T-helper 1 cell (primary cell): ENCODE measurements at places on chromosomes 6 and 20.

GRCh38 chr20:63074182-63074581 is 67.4 kb upstream of the BHLHE23 start:
- no peak for DNase-seq

DNA sequence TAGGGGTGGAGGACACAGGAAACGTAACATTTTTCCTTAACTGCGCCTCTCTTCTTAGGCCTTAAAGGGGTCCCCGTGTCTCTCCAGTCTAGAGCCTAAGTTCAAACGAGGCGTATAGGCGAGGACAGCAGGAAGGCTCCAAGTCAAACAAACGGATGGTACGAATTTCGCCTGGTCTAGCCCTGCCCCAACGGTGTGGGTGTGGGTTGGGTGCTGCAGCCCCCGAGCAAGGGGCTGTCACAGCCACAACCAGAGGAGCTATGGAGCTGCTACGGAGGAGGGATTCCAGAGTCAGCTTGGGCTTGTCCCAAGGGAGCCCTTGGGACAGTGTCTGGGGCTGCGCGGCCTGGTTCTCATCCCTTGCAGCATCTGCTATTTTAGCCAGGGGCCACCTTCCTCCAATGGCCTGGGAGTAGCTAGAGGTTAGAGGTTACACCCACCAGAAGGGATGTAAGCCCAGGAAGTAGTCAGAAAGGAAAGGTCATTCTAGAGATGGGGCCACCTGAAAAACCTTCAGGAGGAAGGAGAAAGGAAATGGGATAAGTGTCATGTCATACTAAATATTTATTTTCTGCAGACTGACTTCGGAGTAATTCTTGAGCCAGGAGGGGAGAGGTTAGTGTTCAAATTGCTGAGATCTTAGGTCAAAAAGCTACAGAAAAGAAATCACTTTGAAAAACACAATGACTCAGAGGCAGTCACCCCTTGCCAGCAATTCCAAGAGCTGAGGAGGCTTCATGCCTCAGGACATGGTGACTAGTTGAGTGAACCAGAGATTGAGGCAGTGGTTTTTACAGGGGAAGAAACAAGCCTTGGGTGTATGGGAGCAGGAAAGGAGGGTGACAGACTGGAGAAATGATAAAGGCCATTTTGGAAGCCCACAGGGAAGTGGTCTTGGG is 21.7 kb downstream of the VPS52 start:
- DNase-seq: no peak

- DNase-seq: no peak
These were observed 292.1 kb downstream of the SOX4 start for GRCh38 chr6:21885532-21886114.

DNA sequence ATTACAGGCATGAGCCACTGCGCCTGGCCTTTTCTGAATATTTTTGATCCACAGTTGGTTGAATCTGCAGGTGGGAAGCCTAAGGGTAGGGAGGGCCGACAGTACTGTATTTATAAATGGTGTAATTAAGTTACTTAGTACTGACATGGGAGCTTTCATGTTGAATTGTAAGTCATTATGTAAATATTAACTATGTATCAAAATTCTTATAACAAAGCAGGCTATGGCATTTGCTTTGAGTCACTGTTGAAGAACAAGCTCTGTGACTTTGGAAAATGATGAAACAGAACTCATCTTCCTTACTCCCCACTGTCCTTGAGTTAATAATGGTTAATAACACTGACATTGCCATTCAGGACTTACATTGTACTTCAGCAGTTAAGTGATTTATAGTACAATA is 63.0 kb upstream of the TXNDC5 start:
- no peak for DNase-seq

DNA sequence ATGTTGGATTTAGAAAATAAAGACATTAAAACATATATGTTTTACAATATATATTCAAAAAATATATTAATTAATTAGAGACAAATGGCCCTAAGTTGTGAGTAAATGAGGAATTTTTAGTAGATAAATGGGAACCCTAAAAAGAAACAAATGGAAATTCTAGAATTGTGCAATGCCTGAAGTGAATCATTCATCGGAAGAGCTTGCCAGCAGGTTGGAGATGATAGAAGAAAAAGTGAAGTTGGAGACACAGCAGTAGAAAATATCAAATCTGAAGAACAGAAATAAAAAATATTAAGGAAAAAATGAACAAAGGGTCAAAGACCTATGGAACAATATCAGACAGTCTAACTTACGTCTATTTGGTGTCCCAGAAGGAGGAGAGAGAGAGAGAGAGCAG is 109.4 kb upstream of the NEDD9 start:
- no peak for DNase-seq

DNA sequence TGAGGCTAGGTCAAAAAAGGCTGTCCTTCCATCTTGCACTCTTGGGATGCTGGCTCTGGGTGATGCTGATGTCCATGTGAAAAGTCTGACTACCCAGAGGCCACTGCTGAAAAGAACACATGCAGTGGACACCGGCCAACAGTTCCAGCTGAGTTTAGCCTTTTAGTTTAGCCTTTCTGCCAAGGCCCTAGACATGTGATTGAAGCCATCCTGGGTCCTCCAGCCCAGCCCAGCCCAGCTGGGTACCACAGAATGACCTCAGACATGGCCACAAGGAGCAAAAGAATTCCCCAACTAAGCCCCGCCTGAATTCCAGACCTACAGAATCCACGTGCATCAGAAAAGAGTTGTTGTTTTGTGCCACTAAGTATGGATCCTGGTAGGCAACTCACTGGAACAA is 17.4 kb downstream of the PIGT start:
- no peak for DNase-seq

DNA sequence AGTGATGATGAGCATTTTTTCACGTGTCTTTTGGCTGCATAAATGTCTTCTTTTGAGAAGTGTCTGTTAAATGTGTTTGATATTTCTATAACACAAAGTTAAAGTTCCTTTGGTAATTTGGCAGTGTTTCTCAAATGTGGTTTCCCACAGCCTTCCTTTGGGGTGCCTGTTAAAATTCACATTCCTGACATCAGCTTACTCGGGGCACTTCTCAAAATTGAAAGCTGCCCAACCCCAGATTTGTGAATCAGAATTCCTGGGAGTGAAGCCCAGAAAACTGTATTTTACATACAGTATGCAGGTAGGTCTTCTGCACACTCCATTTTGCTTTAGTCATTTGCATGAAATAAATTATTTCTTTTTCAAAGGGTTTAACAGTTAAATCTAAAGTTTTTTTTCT is 207.9 kb downstream of the GMPR start:
- DNase-seq: no peak

- no peak for DNase-seq
These were observed 663.6 kb downstream of the RNF144B start for GRCh38 chr6:19050765-19051164.

DNA sequence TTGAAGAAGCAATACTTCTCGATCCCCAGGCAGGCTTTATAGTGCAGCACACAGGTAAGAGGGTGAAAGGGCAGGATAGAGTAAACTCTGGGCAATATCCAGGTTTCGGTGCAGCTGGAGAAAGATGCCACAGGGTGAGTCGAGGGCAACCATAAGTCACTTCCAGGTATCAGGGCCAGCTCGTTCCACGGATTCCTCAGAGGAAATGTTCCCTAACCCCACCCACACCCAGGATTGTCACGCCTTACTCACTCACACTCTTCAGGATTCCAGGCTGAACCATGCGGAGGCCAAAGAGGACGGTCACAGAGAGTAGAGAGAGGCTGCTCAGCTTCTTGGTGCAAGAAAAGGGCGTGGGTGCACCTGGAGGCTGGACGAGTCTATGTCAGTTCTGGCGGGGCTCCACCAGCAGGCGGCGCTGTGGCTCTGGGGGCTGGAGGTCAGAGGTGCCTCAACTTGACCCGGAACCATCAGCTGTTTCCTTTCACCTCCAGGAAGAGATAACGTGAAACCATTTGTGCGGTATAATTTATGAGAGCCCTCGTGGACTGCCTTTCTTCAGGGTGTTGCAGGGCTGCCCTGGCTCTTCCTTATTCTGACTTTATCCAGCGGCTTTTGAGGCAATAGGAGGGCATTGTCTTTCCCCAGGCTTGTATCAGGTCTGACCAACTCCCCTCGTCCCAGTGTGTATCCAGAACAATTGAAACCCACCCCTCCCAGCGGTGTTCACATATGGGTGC is 14.5 kb upstream of the WFDC12 start:
- no peak for DNase-seq

GRCh38 chr6:49744259-49744658 is at the start of gene CRISP3:
CRISP3 (minus strand) TSS chr6:49744388; CDS start chr6:49744367, 21 bp downstream.
- DNase-seq: no peak
